Fibroblast of lung (primary cell): ENCODE measurements at places on chromosomes 5 and 9. TPM values are rescaled to one million over a fixed set of nuclear protein-coding genes. Genes with fewer than 3 reads are reported as not detected.

DNA sequence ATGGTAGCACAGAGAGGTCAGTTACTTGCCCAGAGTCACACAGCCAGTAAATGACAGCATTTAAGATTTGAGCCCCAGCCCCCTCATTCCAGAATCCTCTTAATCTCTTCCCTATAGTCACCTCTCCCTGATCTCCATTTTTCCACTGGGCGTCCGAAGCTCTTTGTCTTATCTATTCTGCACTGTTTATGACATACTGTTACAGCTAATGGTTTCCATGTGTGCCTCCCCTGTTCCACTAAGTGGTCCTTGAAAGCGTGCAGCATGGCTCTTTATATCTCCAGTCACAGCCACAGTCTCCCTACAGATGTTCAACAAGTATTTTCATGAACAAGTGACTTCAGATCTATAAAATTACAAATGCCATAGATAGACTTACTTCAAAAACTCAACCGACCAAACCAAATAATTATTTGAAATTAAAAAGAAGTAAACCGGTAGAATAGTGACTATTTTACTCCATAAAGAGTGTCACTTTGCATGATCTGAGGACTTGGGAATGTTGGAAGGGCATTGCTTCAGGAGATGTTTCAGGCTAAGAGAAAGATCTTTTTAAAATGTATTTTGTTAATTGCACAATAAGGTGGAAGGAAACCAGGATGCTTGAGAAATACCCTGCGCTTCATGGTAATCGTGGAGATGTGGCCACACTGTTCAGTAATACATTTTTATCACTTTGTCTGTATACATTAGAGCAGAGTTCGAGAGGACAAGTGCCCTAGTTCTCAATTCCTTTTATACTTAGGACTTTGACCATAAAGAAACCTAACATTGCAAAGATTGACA lies 237.2 kb downstream of the FBXL7 start:
- DNase-seq = peak; percentile 66

GRCh38 chr5:174545926-174546325 lies 178.5 kb upstream of the MSX2 start:
- no peak for DNase-seq

DNA sequence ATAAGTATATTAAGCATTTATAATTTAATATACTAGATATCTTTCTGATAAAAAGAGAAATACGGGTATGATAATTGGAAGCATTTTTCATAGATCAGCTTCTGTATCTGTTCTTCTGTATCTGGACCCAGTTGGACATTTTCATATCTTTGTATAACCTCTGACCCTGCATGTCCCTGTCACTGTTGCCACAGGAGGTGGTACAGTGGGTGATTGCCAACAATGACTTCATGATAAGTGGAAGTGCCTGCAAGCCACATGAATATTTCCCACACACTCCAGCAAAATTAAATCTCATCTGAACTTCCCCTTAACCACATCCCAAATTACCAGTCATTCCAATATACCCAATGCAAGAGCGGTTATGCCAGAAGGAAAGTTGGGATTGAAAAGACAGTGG lies 376.4 kb downstream of the ARRDC3 start:
- DNase-seq = no peak

DNA sequence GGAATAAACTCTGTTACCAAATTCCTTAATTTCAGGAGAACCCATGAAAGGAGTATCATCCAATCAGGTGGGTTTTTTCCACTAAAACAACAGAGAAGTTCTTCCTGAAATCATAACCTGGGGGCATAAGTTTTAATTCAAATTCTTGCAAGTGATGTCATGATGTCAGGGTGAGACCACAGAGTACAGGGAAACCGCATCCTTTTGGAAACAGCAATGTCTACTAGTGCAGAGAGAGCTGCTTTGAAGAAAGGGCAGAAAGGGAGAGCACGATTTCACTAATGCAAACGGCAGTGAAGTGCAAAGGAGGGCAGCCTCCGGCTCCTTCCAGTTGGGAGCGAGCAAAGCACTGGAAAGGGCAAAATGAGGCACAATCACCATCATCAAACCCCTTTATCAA lies 20.6 kb upstream of the CMBL start:
- DNase-seq = peak; percentile 56

- no peak for DNase-seq
Measured at GRCh38 chr5:14016549-14016948, 72.1 kb upstream of the DNAH5 start.

The CCL27 gene
- 0.26 TPM in 1 of 2 replicates, not detected in the other for total RNA-seq

The SLC1A3 gene
- total RNA-seq = 3.1 and 3.3 TPM in 2 replicates

The GGTA1 gene
- total RNA-seq = under 0.01 TPM in 1 of 2 replicates, not detected in the other

The FAM221B gene
- total RNA-seq = not detected in 2 replicates

The NSG2 gene
- not detected in 2 replicates for total RNA-seq

The PAEP gene
- not detected in 2 replicates for total RNA-seq

The MCC gene
- total RNA-seq = 24.7 and 41.3 TPM in 2 replicates
